AG08396 (cell line): ENCODE measurements at places on chromosomes 5 and 9.

GRCh38 chr5:108257996-108258395, 123.9 kb downstream of the FBXL17 start:
- DNase-seq, result no peak

DNA sequence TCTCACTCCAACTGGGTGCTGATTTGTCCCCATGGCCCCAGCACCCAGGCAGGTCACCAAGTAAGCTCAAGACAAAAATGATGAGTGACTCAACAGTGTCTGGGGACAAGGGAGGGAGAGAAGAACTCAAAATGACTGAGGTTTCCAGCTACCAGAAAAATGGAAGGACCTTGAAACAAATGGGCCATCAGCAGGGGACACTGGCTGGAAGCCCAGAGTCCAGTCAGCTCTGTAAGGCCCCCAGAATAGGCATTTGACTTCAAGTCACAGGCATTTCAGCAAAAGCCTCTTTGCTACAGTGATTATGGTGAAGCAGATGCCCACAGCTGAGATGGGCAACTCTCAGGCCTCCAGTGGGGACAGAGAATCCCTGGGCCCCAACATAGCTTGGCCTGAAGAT, 139.0 kb upstream of the GABRP start:
- no peak for DNase-seq

DNA sequence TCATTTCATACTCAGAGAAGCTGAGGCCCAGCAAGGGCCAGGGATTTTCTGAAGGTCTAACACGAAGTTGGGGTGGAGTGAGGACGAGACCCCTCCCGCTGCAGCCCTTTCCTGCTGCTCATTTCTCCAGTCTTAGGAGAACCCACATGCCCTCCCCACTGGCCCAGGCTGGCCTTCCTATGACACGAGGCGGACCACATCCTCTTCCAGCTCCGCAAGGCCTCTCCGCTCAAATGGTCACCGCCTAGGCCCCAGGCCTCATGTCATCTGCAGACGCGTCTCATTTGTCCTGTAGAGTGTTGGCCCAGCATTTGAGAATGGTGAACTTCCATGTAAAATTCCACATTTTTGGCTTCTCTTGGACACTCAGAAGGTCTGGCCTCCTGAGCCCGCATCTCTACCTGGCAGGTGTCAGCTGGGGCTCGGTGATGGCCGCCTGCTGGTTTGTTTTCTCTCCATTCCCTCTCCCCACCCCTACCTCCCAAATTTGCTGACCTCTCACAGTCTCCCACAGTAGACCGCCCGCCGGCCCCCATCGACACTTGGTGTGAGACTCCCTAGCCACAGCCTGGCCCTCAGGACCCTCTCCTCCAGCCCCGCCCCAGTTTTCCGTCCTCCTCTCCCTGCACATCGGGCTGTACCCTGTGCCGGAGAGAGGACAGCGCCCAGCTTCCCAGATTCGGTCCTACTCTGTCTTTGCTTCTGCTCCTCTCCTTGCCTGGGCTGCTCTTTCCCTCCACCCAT, 51.7 kb downstream of the ERGIC1 start:
- no peak for DNase-seq

DNA sequence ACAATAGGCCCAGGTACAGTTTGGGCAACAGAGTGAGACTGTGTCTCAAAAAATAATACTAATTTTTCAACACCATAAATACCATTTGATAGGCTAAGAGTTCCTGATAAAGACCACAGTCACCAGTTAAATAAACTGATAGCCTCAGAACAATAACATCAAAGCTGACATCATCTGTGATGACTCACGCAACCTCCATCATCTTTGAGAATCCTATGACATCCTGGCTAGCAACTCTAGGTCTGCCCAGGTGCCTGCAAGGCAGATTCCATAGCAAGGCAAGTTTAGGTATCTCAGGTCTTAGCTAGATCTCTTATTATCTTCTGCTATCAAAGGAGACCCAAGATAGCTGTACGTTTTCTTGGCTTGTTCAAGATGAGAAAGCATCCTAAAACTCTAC, 30.5 kb upstream of the UBAP2 start:
- DNase-seq, result no peak

DNA sequence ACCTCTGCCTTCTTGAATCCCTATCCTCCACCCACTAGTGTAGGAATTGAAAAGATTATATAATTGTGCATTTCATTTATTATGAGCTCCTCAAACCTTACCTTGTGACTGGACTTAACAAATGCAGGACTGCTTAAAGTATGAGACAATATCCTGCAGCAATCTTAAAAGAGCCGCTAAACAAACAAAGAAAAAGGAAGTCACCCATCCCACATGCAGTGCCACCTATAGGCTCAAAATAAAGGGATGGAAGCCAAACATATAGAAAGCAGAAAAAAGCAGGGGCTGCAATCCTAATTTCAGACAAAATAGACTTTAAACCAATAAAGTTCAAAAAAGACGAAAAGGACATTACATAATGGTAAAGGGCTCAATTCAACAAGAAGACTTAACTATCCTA, 8.7 kb downstream of the PCAT7 start:
- DNase-seq, result no peak

- DNase-seq, result no peak
These were observed 215.6 kb downstream of the SYK start for GRCh38 chr9:91017245-91017644.

DNA sequence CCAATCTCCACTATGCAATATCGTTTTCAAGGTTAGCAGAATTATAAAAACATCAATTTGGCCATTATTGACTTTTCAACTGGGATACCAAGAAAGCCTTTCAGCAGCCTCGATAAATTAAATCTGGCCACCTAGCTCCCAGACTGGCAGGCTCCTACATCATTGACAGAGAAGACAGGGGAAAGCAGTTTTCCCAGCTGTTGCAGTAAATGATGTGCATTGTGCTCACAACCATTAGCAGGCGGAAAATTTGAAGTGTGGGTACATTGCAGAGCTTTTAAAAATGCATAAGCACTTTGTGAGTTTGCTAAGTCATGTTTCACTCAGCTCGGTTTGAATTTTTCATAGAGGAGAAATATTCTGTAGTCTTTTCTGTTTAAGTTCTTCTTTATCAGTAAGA, 297.9 kb downstream of the KCTD16 start:
- no peak for DNase-seq

DNA sequence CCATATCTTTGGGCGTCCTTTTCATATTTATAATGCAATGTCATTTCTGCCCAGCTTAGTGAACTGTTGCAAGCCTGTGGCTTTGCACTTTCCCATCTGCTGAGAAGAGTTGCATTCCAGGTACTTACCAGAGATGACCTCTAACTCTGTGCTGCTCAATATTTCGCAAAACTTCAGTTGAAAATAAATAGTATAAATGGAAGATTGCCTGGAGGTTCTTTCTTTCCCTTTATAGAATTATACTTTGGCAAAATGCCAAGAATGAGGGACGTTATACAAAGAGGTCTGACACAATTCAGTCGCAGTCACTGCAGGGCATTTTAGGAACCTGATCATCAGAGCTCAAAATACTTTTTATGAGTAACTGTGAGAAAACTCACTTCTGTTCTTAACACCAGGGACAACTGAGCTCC, 18.9 kb upstream of the VLDLR start:
- DNase-seq, result no peak

DNA sequence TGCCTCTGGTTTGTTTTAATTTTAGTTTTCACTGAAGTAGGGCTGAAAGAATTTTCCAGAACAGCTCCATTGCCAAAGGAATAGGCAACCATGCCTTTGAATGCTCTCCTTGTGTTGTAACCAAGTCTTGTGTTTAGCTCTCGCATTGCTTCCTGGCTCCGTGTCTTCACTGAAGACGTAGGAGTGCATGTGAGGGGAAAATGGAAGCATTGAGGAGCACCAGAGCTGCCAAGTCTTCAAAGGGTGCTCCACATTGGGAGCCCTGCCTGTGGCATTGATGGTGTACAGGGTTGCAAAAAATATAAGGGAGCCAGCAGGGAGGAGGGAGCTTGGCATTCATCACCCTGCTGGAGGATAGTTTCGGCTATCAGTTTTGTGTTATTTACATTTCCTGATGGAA, 86.6 kb downstream of the NTRK2 start:
- no peak for DNase-seq

DNA sequence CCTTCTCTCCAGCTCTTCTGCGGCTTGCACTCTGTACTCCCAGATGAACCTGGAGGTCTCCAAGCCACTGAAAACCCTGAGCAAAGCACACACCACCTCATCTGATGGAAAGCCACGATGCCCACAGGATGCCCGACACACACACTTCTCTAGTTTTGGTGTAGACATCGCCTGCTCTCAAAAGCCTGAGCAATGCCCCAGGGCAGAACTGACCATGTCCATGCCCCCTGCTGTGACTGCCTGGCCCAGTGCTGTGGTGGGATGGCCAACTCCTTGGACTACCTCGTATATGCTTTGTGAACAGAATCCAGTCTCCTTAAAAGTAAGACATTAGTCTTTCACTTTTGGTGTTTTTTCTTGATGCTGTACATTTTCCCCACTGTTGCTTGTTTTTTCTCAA, 81.2 kb downstream of the SPTLC1 start:
- no peak for DNase-seq

GRCh38 chr9:93132946-93133680, 938 bp downstream of the NINJ1 start:
- peak; percentile 65 for DNase-seq

GRCh38 chr5:38113456-38113855, 144.9 kb upstream of the EGFLAM start:
- no peak for DNase-seq

DNA sequence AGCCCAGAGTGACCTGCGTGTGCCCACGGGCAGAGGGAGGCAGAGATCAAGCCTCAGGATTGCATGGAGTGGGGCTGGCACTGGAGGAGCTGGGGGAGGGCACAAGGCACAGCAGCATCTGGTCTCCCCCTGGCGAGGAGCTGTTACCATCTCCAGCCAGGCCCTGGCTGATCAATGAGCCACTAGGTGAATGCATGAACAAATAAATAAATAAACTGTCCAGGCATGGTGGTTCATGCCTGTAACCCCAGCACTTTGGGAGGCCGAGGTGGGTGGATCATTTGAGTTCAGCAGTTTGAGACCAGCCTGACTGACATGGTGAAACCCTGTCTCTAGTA, 14.3 kb upstream of the PSMB7 start:
- DNase-seq, result no peak

DNA sequence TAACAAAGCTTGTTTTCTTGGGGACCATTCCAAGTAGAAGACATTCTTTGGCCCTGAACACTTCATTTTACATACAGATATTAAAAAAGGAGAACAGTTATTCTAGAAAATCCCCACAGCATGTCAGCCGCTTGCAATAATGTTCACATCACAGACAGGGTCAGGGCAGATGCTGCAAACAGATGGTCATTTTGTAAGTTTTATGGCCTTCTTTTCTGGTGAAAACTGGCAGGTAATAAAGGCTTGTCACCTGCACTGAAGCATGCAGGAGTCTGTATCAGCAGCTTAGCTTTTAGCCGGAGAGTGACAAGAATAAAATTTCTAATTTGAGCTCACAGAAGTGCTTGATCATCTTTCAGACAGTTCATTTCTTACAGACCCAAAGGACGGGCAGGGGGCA, 220.9 kb upstream of the DAP start:
- DNase-seq, result no peak

- no peak for DNase-seq
These were observed 2204.9 kb upstream of the WWC1 start for GRCh38 chr5:166086568-166086967.

DNA sequence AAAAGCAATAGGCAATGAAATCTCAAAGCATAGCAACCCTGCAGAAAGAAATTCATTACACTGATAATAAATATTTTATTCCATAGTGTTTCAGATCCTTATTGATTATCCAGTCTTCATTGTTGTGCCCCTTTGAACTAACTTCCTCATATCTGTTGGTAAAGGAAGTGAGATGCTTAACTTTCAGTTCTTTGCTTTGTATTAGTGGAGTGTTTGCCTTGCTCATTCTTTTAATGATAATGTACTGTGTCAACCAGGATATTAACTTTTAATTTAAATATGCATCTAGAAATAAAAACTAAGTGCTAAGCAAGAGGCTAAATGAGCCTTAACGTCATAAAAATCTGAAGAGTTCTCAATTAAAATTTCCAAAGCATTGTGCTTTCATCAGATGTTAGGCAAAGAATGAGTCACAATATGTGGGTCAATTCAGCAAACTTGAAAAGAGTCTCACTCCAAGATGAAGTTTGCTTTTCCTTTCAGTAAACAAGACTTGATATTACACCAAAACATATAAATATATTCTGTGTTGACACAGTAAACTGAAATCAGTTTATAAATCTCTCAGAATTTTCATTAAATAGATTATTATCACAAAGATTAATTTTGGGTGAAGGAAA, 105.9 kb downstream of the GIN1 start:
- no peak for DNase-seq

DNA sequence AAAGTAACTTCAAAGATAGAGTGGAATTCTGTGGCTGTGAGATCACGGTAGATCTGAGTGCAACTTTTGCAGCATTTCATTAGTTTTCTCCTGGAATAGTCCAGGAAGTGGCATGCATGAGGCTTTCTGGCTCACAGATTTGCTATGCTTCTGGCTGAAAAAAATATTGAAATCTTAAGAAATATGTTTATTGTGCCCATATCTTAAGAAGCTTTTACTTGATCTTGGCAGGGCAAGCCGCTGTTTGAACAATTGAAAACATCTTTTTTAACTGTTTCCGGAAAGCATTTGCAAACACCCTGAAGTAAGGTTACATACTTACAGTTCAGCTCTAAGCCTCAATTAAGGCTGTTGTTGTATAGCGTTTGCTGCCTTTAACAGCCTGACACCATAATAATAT, 135.7 kb upstream of the GDNF start:
- no peak for DNase-seq

DNA sequence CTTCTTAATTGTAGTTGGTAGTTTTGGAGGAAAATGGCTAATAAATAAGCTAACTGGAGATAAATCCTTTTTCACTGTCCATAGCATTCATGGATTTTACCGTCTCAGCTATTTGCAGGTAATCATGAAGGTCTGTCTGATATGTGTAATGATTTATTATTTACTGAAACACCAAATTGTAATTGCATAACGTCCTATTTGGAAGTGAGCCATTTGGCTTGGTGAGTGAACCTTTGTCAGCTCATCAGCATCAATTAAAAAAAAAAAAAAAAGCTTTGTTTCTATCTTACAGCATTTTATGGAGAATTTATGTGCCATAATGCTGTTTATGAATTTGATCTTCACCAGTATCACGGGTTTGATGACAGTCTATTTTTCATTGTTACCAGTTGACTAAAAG, 20.2 kb downstream of the RECK start:
- no peak for DNase-seq

GRCh38 chr9:135189497-135189896, 102.0 kb downstream of the OLFM1 start:
- no peak for DNase-seq

- DNase-seq, result no peak
These were observed 32.1 kb downstream of the TMEM252 start for GRCh38 chr9:68508547-68508946.

DNA sequence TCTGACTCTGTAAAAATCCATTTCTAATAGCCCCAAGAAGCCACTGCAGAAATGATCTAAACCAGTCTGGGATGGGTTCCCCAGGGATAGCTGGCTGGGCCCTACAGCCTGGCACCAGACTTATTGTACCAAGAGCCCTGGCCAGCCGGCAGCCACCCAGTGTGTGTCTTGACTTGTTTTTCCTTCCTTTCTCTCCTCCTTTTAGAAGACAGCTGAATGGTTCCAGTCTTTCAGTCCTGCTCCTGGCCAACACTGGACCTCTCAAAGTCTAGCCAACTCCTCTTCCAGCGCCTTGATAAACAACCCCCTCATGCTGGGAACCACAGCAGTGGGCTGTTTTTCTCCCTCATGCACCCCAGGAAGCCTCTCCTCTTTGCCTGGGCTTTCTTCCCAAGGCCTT, 34.1 kb downstream of the ATOX1 start:
- DNase-seq, result no peak

- DNase-seq, result no peak
These were observed 49.5 kb downstream of the MRRF start for GRCh38 chr9:122314165-122314564.

- DNase-seq, result no peak
These were observed 201.7 kb downstream of the GADD45G start for GRCh38 chr9:89806371-89807100.
